ENCODE measurements at places on chromosomes 11 and 22.

DNA sequence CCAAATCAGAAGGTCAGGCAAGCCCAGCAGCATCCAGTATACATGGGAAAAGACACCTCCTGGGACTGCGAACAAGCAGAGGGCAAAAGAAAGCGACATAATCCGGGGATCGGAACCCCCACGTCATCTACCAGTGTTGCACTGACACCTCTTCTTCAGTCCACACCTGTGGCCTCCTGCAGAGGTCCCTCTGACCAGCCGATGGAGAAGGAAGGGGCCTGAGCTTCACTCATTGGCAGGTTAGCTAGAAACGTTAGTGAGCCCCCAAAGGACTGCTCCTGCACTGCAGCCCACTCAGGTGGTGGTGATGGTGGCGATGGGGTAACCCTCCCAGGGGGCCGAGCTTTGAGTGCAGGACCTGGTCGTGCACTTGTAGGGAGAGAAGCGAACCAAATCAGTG is 22.1 kb downstream of the ASCL2 start:
- no peak for DNase-seq

DNA sequence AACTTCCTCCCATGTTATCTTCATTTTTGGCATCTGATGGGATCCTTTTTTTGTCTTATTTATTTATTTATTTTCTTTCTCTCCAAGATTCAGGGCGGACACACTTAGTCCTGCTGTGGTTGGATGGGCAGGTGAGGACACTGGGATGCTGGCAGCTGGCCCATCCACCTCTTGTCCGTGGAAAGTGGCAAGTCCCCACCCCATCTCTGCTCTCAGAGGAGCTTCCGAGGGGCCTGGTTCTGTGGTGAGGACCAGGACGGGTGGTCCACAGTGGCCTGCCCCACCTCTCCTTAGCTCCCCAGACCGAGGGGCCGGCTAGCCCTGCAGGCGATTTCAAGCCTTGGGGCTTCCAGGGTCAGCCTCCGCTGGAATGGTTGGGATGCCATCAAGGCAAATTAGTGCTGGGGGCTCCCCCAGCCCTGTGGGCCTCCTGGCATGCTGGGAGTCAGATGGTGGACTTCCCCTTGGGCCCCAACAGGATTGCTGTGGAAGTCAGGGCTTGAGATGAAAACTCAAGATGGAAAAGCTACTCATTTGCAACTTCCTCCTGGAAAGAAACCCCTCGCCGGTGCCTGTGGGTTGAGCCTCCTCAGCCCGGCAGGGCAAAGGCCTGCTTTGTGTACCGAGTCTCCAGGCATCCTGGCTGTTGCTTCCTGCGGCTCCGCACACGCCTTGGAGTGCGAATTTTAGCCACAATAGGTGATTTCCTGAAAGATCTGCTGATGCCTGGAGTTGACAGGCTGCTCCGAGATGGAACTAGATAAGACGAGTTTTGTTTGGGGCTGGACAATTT is 31.2 kb upstream of the LINC01488 start:
- DNase-seq: no peak

- no peak for DNase-seq
Measured at GRCh38 chr11:112455791-112456190, 195.1 kb upstream of the PLET1 start.

DNA sequence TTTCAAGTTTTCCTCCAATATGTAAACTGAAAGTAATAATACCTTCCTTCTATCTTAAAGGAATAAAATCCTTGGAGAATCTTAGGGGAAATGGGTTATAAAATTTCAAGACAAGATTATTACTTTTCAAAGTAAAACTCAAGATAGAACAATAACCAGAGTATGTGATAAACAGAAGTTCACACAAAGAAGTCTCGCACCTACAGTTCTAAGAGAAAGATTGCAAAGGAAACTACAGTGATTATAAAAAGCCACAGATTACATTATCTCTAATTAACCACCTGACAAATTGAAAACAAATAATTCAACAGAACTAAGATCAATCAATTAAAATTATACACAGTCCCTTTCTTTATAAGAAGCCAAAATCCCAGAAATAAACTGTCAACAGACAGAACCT is 34.0 kb downstream of the AMBRA1 start:
- DNase-seq: no peak

- no peak for DNase-seq
Measured at GRCh38 chr11:73265278-73265810, 6.8 kb upstream of the P2RY6 start.

GRCh38 chr11:28799316-28799715 is 691.1 kb downstream of the METTL15 start:
- DNase-seq: no peak

GRCh38 chr11:76167590-76167989 is 38.7 kb downstream of the WNT11 start:
- DNase-seq: no peak

DNA sequence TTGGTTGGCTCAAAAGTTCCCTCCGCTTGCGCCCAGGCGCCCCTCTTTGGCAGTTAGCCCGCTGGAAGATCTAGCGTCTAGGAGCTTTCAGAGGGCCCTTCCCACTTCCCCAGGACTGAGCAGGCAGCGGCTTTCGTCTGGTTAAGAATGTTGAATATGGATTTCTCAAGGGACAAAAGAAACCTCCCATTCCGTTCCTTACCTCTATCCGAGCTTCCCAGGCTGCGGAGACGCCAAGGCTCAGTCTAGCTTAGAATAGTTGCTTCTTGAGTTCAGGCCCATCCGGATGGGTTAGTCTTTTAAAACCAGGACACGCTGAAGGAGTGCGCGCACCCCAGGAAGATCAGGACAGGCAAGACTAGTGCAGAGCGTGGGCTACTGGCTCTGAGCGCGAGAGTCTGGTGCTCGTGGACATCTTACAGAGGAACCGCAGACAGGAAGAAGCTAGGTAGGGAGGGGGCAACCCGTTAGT is 1.6 kb downstream of the NELL1 start:
- no peak for DNase-seq

GRCh38 chr11:65590240-65590738 is 5.3 kb downstream of the KCNK7 start:
- DNase-seq: no peak

- DNase-seq: peak; percentile 38
Measured at GRCh38 chr11:111793863-111794262, 27.7 kb upstream of the PPP2R1B start.

GRCh38 chr11:27551127-27551526 is 44.6 kb upstream of the LIN7C start:
- DNase-seq: no peak
